ENCODE measurements at places on chromosomes 1 and 21.

DNA sequence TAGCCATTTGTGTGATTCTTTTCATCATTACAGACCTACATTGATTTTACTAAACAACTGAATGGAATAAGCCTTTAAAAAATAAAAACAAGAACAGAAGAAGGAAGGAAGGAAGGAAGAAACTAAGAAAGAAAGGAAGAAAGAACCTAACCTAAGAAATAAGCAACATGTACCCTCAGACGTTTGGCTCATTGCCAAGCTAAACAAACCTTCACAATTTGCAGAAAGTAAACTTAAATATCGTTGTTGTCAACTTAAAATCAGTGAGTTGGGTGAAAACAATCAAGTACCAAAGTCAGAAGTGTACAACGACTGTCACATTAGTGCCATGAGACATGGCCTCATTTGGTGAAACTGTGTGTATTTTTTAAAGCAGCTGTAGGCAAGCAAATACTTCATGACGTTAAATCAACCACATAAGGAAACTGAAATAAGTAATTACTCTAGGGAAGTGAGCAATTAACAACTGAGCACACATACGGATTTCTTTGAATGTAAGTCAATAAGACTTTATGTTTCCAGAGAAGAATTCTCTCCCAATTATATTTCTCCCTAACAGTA, 313.1 kb upstream of the TMPRSS15 start:
- DNase-seq: no peak

DNA sequence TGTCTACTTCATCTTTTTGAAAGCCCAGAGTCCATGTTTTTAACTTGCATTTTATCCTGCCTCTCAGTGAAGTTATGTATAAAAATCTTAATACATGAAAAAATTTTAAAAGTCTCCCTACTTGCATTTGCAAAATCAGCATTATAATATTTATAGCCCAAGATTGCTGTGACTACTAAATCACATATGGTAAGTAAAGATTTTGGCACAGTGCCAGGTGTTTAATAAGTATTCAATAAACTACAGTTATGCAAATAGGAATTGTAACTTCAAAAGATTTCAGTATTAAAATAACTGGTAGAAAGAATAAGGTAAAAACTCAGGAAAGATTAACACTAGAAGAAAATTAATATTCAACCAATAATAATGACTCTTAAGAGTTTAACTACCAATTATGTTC, 641.7 kb downstream of the LRRIQ3 start:
- no peak for DNase-seq

- no peak for DNase-seq
Measured at GRCh38 chr1:241800640-241801039, 47.4 kb upstream of the EXO1 start.

GRCh38 chr1:21255943-21256320, 34.3 kb downstream of the ECE1 start:
- no peak for DNase-seq

GRCh38 chr1:101507547-101507971, 270.7 kb downstream of the S1PR1 start:
- DNase-seq: no peak

DNA sequence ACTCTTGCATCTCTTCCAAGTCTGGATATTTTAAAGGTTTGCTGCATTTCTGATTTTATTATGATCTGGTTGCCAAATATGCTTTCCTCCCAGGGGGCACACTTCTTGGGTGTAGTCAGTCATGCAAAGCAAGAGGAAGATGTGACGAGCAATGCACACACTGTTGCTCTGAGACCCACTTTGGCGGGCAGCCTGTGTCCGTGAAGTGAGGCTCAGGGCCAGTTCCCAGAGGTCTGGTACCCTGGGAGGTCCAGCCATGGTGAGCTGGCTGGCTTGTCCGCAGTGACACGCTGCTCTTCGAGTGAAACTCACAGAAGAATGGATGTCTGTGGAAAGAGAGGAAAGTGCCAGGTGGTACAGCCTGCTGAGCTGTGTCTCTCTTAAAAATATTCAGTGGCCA, 52.8 kb upstream of the EDN2 start:
- DNase-seq: no peak

- no peak for DNase-seq
Measured at GRCh38 chr1:41882486-41882885, 36.2 kb downstream of the HIVEP3 start.

GRCh38 chr1:245837718-245838117, 669.4 kb downstream of the SMYD3 start:
- DNase-seq: no peak

DNA sequence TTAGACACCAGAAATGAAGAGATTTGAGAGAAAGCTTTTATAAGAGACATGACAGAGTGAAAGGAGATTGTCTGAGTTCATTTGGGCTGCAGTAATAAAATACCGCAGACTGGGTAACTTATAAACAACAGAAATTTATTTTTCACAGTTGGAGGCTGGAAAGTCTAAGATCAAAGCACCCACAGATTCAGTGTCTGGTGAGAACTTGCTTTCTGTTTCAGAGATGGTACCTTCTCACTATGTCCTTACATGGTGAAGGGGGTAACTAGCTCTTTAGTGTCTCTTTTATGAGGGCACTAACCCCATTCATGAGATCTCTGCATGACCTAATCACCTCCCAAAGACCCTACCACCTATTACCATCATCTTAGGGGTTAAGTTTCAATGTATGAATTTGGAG, 30.9 kb upstream of the FCRL4 start:
- no peak for DNase-seq

DNA sequence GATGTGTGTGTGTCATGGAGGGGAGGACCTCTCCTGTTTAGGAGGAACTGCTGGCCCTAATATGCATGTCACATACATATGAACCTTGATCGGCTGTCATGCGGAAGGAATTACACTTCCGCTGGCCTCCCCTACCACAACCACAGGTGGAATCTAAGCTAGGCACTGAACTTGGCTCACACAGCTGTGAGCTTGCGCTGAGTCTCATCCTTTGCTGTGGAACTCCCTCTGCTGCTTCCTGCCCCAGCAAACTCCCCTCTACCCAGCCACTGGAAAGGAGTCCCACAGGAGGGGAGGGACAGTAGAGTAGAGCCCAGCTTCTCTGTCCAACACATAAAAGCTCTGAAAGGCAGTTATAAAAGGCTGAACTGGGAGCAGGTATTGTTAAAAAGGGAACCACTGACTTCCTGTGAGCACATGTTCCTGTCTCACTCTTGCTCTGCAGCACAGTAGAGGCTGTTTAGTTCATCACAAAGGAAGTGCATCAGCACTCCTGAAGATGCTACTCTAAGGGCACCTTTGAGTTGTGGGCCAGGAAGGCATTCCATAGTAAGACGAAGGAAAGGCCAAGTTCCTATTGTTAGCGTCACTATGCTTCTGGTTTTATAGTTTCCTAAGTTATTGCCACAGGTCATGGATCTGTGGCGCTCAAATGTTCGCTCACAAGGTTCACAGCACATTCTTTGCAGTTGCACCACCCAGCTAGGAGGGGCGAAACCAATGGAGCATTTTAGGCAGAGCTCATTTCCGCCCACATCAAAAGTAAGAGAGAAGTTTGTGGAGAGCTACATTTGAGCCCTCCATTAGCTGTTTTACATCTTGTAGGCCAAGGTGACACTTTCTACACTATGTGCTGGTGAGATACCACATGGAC, 17.7 kb upstream of the PTPRC start:
- peak; percentile 58 for DNase-seq

DNA sequence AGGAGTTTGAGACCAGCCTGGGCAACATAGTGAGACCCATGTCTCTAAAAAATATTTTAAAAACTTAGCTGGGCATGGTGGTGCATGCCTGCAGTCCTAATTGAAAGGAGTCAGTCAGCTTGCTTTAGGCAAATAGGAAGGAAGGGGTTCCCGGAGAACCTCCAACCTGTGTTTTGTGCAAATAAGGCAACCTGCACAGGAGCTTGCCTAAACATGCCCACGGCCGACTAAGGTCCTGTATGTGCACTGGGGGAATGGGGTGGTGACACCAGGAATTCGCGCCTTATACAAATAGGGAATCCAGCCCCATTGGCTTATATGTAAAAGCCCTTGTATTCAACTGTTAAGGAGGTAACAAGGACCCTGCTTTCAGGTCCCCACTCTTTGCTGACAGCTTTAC, 429.2 kb upstream of the ZP4 start:
- no peak for DNase-seq

DNA sequence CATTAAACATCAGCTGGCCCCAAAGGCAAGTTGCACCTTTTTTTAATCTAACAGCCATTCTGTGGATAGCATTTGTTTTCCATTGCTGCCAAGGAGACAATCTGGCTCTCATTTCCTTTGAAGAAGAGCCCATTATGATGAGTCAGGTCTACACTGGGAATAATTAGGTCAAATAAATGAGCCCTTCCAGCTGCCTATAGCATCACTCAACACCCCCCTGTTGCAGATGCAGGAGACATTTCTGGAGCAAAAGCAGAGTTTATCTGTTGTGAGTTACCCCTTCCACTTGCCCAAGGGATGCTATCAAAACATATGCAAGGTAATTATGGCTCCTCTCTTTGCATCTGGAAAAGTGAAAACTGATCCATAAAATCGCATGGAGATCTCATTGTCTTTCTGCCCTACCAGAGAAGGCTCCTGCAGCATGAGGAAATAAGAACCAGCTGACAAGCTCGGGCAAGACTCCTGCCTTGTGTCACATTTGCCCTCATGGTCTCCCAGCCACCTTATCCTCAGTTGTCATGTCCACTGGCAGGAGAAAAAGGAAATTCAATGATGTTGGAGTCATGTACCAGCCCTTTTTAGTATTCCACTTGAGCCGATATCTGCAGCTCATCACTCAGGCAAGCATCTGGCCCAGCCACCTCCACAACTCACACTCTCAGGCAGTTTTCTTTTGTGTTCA, 135.9 kb downstream of the SLC30A10 start:
- DNase-seq: no peak

DNA sequence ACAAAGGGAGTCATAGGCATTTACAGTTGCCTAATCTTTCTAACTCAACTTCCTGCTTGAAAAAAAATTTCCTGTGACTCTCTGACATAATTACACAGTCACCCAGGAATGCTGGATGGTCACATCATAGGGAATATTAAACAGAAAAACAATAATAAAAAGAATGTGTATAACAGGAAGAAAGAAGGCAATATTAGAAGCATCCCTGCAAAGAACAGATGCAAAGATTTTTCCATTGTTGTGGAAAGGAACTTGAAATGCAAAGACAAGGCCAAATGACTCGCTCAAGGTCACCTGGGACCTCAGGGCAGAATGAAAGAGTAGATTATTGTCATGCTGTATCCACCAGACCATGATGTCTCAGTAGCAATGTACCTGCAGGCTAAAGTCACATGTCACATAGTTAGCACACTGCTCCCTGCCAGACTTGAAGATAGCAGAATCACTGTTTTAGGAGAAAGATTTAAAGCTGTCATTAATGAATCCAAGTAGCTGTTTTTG, 184.3 kb downstream of the CYYR1 start:
- no peak for DNase-seq

DNA sequence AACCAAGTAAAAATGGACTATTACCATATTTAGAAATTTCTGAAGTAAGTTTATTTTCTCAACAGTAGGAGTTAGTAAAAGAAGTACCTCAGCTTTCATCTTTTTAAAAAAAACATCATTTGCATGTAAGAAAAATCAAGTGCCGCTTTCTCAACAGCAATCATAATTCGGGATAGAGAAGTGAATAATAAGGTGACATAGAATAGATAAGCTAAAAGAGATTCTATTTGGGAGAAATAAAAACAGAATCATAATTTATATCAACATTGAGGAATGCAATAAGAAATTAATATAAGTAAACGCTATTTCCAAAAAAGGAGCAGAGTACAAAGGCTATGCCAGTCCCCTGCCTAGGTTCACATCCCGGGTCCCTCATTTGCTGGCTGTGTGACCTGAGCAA, 330.9 kb upstream of the GREM2 start:
- no peak for DNase-seq

DNA sequence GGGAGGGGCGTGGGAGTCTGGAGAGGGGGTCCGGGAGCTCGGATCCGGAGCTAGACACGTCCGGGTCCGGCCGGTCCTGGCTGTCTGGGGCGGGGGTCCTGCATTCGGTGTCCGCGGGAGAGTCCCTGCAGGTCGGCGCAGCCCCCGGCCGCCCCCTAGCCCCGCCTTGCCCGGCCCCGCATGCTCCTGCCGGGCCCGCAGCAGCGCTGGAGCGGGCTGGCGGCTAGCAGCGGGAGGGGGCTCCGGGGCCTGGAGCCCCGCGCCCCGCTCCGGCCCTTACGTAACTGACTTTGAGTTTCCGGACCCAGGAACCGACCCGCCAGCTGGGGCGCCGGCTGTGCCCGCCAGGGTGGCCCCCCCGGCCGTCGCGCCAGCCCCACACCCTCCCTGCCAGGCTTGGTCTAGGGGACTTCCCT, 26.9 kb upstream of the EPB41 start:
- peak; percentile 67 for DNase-seq

DNA sequence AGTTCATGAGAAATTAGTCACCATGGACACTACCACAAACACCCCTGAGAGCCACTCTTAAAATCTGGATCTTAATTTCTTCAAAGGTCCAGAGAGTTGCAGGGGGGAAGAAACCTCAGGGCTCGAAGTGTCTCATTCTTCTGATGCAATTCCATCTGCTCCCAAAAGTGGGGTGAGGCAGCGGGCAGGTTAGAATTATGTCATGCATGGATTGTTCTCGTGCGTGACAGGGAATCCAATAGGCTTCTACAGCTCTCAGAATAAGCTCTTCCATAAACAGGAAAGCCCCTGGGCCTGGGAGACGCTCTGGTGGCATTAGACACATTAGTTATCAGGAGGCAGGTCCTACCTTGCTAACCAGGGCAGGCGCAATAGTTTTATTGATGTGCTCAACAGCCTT, 8.4 kb downstream of the ENO1 start:
- DNase-seq: no peak

GRCh38 chr1:230365723-230366307, 60.3 kb downstream of the PGBD5 start:
- DNase-seq: no peak

DNA sequence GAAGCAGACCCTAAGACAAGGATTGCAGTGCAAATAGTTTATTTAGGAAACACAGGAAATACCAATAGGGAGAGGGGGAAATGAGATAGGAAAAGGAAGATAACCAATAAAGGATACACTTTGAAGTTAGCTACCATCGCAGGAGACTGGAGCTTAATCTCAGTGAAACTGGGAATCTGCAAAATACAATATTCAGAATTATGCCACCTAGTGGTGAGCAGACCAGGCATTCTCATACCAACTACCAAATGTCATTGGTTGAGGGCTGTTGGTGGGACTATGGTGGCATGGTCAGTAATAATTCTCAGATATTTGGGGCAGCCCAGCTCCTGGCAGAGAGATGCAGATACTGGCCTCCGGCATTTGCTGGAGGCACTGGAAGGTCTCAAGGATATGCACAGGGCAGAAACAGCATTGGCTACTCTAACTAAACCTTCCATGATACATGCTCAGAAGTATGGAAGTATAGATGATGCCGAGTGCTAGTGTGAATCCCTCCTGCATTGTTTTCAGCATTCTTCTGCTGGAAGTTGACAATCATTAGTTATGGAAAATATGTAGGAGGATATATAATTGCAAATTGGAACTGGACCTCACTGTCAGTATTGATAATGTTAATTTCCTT, 11.8 kb upstream of the ZFP69B start:
- DNase-seq: no peak

DNA sequence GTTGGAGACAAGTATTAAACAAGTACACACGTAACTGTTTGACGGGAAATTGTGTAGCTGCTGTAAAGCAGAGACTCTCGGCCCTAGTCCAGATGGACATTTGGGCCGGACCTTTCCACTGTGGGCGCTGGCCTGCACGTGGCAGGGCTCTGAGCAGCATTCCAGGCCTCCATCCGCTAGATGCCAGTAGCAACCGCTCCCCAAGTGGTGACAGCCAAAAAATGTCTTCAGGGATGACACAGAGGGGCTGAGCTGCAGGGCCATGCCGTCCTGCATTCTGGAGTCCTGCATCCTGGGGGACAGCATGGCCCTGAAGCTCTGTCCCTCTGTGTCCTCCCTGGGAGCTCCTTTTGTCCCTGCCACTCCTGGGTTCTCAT, 24.8 kb downstream of the A3GALT2 start:
- no peak for DNase-seq

Measured in T-helper 1 cell (primary cell).